ENCODE measurements at places on chromosomes 16 and 17.

DNA sequence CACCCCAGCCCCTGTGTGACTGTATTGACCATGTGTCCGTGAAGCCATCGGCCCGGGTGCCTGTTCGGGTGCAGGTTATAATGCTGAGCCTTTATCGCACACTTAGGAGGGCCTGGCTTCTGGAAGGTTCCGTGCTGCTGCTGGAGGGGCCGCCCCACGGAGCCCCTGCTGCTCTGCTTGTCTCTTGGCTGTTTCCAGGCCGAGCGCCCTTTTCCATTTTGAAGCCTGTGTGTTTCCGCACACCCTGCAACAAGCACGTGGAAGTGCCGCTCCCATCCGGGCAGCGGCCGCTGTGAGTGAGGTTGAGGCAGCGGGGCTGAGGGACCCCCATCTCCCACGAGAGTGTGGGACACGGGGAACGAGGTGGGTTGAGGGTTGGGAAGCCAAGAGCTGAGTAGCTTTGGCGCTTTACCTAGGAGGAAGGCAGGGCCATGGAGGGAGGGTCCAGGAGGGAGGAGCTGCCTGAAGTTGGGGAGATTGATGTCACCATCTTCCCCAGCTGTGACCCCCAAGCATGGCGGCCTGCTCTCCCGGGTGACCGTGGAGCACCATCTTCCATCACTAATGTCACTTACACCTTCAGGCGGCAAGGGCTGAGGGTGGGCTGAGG is 200.1 kb upstream of the GSE1 start:
- DNase-seq = no peak

GRCh38 chr17:20313891-20314290 is 153.4 kb downstream of the LGALS9B start:
- DNase-seq = no peak

DNA sequence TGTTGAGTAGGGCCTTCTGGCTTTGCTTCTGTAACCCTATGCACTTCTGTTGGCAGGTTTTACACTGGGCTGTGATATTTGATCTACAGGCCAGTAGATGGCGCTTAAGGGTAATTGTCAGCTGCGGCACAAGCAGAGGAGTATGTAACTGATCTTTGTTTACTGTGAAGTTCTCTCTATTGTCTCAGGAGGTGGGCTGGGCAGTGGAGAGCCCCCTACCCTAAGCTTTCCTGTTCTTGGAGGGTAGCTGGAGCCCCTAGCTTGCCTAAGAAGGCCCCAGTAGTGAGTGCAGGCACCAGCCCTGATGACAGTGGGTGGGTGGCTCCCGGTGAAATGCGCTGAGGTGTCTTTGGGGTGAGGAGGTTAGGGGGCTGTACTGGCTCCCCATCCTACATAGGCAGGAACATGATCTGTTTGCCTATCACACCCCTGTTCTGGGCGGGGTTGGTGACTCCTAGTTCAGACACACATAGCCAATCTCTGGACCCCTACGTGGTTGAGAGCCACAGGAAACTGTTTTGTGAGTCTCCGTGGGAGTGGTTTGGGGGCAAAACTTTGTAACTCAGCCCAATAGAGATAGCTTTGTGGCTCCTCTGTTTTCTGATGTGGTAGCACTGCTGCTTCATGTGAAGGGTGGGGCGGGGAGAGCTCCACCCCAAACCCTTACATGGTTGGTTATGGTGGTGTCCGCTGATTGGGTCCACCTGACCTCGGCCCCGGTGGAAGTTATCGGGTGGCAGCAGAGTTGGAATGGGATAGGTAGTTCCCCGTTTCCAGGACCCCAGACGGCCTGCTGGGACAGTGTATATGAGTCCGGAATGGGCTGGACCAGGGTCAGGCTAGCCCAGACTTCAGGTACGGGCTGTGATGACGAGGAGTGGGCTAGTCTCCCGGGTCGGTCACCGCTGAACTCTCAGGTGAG is 60.4 kb downstream of the SLFN11 start:
- peak; percentile 3 for DNase-seq

DNA sequence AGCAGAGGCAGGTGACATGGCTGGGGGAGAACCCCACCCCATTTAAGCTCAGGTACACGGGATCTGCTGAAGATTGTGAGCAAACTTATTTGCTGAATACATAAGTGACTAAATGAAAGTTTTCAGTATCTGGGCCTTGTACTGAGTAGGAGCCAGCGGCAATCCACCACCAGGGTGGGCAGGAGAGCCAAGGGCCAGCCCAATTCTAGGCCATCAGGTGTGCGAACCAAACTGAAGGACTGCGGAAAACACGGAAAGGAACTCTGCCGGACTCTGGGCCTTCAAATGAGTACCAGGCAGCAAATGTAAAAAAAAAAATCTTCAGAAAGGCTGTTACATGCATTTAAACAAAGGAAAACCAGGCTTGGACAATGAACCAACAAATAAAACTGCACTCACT is 19.7 kb downstream of the ARHGAP17 start:
- DNase-seq = no peak

DNA sequence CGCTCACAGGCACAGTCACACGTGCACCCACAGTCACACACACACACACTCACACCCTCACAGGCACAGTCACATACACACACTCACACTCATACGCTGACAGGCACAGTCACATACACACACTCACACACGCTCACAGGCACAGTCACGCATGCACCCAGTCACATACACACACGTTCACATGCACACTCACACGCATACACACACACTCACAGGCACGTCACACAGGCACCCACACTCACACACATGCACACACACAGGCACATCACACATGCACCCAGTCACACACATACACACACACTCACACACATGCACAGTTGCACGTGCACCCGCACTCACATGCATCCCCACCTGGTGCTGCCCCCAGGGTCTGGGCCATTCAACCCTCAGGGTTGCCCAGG is 46.1 kb upstream of the CBFA2T3 start:
- no peak for DNase-seq

DNA sequence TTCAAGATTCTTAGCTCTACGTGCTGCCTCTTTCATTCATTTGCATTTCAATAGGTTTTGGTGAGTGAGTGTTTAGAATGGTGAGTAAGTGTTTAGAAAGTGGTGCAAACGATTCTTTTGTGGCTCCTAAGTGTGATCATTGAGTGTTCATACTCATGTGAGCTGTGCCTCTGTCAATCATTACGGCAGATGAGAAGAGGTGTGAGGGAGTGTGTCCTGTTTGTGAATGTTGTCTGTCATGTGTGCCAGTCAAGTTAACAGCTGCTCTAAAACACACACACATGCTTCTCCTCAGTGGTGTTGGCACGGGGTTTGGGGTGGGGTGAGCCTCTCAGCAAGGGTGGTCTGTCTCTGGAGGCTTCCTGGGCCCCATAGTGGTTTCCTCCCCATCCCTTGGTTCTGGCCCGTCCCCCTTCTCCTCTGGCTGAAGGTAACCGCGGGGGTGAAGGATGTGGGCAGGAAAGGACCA is 11.4 kb downstream of the MYL4 start:
- DNase-seq = no peak

DNA sequence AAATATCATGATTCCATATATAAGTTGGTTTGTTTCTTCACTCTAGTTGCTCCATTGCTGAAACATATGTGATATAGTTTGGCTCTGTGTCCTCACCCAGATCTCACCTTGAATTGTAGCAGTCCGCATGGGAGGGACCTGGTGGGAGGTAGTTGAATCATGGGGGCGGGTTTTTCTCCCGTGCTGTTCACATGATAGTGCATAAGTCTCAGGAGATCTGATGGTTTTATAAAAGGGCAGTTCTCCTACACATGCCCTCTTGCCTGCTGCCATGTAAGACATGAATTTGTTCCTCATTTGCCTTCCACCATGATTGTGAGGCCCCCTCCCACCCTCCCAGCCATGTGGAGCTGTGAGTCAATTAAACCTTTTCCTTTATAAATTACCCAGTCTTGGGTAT is 915.5 kb downstream of the KCNJ2 start:
- no peak for DNase-seq

- DNase-seq = no peak
Observed at GRCh38 chr16:21953541-21953902, 361 bp downstream of the UQCRC2 start.

GRCh38 chr17:36687736-36688135 is 86.4 kb downstream of the MRM1 start:
- no peak for DNase-seq

- no peak for DNase-seq
Observed at GRCh38 chr17:42317266-42317845, 29.1 kb downstream of the STAT5A start.

GRCh38 chr16:71846431-71846830 is 655 bp downstream of the ATXN1L start:
- DNase-seq = peak; percentile 23

DNA sequence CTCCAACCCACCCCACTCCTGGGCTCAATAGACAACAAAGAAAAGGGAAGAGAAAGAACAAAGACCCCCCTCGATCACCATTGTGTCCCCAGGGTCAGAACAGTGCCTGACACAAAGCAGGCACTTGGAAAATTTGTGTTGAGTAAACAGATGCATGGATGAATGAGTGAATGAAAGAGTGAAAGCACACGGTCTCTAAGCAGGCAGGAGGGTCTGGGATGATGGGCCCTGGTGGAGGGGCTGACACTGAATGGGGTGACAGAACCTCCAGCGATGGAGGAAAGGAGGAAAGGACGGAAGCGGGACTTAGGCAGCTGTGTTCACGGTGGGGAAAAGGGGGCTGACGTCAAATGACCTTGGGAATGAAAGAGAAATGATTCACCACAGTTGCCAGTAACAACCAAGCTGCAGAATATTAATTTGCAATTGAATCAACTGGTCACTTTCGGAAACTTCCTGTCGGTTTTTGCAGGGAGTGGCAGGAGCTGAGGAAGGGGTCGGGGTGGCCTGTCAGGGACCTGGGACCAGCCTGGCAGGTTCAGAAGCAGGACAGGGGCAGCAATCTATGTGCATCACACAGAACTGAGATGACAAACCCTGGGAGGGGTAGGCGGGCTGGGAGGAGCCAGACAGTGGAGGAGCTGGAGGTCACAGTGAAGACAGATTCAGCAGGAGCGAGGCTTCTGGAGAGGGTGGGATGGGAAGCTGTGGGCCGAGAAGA is 6.7 kb upstream of the GAST start:
- DNase-seq = no peak

All from hippocampal formation (tissue), 2 donors.